ENCODE measurements at places on chromosomes 3 and 15. TPM values are rescaled to one million over a fixed set of nuclear protein-coding genes. Genes with fewer than 3 reads are reported as not detected.

- no peak for DNase-seq
Observed at GRCh38 chr3:160355826-160356225, 43.2 kb downstream of the IFT80 start.

DNA sequence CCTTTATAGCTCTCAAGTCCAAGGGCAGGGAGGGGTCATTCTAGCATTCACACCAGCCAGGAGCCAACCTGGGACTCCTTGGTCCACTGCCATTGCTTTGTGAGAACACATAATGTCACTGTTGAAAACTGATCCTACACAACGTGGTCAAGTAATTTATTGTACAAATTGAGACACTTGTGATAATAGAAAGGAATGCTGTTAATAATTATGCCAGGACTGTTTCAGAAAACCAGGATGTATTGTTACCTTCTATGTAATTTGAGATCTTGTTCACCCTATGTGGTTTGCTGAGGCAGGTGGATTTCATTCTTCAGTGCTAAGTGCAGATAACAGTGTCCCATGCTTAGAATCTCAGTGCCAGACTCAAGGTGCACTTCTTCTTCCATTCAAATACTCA, 33.3 kb downstream of the TMCO5A start:
- DNase-seq: no peak

SPINK8 gene
- total RNA-seq: 1.0 TPM

GRCh38 chr15:57854531-57854930, 148.0 kb downstream of the POLR2M start:
- DNase-seq: no peak

RTP1 gene
- 0.40 TPM for total RNA-seq

VEPH1 gene
- 10.6 TPM for total RNA-seq

DNA sequence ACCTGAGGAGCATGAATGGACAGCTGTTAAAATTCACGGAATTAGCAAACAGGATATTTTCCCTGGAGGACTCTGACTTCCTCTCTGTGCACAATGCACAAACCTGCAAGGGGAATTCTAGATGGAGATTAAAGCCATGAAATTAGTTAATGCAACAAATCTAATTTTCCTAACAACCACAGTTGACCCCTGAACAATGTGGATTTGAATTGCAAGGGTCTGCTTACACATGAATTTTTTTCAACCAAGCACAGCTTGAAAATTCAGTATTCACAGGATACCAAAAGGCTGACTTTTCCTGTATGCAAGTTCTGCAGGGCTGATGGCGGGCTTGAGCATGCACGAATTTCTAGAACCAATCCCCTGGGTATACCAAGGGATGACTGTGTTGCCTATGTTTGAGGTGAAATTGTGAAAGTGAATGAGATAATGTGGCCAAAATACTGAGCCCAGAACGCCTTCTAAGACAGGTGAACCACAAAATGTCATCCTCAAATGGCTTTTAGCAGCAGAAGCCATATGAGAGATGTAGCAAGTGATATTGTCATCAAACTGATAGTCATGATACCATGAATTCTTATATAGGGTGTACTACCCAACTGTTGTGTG, 52.5 kb downstream of the COL8A1 start:
- no peak for DNase-seq

DNA sequence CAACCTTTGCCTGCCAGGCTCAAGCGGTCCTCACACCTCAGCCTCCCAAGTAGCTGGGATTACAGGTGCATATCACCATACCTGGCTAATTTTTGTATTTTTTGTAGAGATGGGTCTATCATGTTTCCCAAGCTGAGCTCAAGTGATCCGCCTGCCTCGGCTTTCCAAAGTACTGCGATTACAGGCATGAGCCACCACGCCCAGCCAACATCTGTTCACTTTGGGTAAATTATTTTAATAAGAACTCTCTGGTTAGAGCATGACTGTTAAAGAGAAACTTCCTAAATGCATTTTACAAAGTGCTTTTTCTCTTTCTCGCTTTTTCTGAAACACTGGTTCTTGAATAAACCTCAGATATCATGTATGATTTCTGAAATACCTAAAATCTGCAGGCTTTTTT, 172.5 kb downstream of the PTPRG start:
- DNase-seq: no peak

DNA sequence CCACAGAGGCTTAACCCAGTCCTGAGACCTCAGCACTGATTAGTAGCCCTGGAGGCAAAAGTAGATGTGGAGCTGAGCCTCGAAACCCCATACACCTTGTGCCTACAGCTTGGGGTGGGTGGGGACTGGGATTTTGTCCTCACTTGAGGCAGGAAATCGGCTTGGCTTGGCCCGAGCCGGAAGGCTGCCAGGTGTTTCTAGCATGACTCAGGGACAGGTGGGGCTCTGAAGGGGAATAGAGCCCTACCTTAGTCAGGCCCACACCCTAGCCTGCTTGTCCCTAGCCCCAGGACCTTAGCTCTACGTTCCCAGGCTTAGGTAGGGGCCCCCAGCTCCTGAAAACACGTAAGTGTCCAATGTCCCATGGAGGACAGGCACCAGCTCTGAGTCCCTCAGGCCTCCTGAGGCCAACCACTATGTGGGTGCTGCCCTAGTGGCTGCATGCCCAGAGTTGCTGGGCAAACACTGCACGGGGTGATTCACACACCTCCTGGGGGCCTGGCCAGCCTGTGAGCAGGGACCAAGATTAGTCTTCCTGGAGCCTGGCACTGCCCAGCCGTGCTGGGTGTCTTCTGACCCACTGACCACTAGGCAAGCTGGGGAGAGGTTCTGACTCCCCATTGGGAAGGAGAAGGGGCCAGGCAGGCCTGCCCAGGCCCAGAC, 3.1 kb downstream of the MST1R start:
- no peak for DNase-seq

GRM7 gene
- total RNA-seq: 9.6 TPM

ACTC1 gene
- 2.0 TPM for total RNA-seq

DNA sequence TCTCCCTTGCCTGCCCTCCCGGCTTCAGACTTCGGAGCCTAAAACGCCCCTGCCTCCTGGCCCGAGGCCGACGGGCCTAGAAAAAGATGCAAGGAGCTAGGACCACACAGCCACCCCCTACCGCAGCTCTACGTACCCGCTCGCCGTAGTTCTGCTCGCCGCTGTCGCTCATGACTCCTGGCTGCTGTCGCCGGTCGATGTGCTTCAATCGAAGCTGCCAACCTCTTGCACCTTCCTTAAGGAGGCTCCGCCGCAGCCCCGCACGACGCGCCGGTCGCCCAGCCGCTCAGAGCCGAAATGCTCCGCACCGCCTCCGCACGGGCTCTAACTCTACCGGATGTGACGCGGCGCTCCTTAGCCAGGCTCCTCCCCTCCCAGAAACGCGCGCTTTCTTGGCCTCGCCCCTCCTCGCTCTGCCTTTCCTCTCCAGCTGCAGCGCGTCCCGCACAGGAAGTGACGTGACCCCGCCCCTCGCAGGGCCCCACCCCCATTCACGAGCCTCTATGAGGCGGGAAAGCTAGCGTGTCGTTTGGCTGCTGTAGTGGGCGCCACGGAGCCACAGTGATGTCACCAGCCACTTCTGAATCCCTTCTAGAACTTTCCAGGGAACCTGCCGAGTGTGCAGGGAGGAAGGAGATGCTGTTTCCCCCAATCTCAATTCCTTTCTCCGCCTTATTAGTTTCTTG, at the start of gene TRA2B:
TRA2B (minus strand) TSS at position 326 of the 686 bp plus-strand sequence; CDS start at position 172, 154 bp downstream.
- DNase-seq: peak; percentile 96

DNA sequence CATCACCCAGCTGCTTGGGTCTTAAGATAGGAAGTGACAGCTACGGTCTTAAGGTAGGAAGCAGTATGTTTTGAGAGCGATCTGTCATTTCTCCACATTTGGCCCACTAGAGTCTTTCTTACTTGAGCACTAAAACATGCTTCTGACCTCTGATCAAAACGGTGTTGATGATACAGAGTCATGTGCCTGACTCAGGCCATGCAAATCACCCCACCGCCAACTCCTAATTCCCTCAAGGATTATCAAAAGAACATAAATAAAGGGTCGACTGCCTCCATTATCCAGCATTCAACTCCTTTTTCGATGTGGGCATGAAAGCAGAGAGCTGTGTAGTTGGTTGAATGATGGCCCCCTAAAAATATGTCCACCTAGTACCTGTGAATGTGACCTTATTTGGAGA, 201.7 kb upstream of the PROK2 start:
- no peak for DNase-seq

TMEM43 gene
- 48.5 TPM for total RNA-seq

GRCh38 chr3:45559560-45560118, 34.9 kb upstream of the LIMD1 start:
- DNase-seq: no peak

- no peak for DNase-seq
Observed at GRCh38 chr3:174308736-174309135, 550.4 kb upstream of the NAALADL2 start.

GRCh38 chr3:24476871-24477656, 17.6 kb downstream of the THRB start:
- DNase-seq: no peak

ERC2 gene
- 24.0 TPM for total RNA-seq

C15orf61 gene
- total RNA-seq: 11.5 TPM

EIF5A2 gene
- total RNA-seq: 16.9 TPM

DNA sequence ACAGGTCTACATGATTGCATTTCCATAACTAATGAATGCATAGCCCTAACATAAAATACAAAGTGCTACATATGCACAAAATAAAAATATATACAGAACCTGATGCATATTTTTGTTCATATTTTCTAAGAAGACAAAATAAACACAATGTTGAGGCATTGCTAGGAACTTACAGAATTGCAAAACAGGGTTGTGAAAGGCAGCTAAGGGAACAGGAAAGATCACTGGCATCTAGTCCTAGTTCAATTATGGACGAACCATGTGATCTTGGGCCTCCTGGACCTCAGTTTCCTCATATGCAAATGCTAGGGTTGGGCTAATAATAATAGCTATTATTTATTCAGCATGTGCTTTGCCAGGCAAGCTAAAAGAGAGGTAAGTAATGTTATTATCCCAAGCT, 15.5 kb upstream of the NCEH1 start:
- no peak for DNase-seq

GRCh38 chr15:87608238-87609028, 648.1 kb downstream of the NTRK3 start:
- DNase-seq: no peak

- DNase-seq: no peak
Observed at GRCh38 chr3:187064210-187065115, 74.8 kb downstream of the RPL39L start.

DNA sequence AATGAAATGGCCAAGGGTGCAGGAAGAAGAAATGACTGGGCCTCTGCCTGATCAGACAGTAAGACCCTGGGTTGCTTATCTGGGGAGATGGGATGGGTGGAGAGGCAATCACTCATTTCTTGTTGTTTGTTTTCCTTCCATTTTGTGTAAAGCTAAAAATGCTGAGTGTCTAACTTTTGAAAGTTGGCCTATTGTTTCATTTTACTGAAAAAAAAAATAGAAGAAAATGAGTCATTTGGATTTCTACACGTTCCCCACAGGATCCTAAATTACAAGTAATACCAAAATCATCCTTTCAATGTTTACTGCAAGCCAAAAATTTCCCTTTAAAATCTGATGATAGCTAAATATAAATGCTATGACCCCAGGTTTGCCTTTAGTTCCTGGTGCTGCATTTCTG, 30.6 kb downstream of the PTX3 start:
- DNase-seq: no peak

DNA sequence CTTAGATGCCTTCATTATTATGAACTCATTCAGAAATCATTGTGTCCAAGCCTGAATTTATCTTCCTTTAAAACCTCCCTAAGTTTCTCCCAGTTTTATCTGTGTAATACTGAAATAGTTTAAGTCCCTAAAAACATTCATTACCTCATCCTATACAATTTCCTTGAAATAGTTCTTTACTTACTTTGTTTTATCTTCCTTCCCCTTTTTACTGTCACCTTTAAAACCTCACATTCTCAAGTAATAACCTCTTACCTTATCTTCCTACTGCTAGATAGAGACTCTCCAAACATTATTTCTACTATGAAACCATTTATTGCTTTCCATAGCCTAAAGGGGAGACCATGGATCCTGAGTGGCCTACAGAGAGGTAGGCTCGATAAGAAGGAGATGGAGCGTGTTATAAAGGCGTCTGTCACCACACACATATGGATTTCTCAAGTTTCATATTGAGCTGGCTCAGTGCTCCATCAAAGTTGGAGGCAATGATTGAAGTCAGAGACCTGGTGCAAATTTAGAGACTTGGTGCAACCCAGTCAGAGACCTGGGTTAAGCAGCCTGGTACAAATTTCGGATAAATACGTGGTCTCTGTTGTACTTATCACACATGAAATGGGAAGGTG, 140.4 kb downstream of the NFKBIZ start:
- no peak for DNase-seq

EPHA6 gene
- 78.5 TPM for total RNA-seq

- DNase-seq: peak; percentile 18
Observed at GRCh38 chr3:100850701-100851100, 141.4 kb downstream of the TFG start.

DNA sequence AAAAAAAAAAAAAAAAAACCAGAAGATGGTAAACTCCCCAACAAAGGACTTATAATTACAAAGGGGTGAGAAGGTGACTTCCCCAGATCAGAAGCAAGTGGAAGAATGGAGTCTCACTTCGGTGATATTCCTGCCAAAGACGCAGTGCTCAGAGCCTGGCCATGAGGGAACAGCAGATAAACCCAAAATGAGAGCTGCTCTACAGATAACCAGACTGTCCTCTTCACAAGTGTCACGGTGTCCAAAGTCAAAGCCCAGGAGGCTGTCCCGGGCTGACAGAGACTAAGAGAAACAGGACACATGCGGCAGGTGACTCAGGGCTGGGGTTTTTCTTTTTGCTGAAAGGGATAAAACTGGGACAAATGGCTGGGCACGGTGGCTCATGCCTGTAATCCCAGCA, 48.8 kb downstream of the HMCES start:
- DNase-seq: no peak

GRCh38 chr3:49638445-49638844, 35.7 kb upstream of the APEH start:
- no peak for DNase-seq

GRCh38 chr3:73228959-73229358, 167.5 kb downstream of the EBLN2 start:
- no peak for DNase-seq

GRCh38 chr15:56869573-56869972, 48.9 kb upstream of the TCF12 start:
- DNase-seq: peak; percentile 48

DNA sequence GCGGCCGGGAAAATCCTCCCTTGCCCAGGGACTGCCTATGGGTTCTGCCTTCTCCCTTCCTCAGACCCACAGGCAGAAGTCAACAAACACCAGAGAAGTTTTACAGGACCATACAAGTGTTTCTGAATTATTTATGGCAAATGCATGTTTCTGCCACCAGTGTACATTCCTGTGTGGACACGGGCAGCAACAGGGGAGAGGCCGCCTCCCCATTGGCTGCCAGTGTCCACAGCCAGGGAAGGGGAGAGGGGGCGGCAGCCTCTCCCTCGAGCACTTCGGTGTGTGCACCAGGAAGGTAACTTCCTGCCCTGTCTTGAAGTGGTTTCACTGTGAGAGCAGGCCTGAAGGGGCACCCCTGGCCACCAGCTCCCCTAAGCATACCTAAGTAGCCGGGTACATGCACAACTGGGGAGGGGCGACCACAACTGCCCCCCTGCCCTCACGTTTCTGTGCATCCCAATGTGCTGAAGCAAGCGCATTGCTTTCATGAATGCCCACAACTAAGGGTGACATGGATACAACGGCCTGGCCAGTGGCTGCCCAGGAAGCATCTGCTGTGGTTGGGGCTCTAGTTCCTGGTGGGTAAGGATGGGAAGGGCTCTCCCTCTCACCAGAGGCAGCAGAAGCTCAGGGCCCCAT, 14.8 kb upstream of the SHISA5 start:
- DNase-seq: no peak

Data from spinal cord (tissue), 10 donors.